ENCODE measurements at places on chromosomes 2 and 18.
A peak's percentile ranks its signal among the peaks of the same experiment; 100 is the strongest.

DNA sequence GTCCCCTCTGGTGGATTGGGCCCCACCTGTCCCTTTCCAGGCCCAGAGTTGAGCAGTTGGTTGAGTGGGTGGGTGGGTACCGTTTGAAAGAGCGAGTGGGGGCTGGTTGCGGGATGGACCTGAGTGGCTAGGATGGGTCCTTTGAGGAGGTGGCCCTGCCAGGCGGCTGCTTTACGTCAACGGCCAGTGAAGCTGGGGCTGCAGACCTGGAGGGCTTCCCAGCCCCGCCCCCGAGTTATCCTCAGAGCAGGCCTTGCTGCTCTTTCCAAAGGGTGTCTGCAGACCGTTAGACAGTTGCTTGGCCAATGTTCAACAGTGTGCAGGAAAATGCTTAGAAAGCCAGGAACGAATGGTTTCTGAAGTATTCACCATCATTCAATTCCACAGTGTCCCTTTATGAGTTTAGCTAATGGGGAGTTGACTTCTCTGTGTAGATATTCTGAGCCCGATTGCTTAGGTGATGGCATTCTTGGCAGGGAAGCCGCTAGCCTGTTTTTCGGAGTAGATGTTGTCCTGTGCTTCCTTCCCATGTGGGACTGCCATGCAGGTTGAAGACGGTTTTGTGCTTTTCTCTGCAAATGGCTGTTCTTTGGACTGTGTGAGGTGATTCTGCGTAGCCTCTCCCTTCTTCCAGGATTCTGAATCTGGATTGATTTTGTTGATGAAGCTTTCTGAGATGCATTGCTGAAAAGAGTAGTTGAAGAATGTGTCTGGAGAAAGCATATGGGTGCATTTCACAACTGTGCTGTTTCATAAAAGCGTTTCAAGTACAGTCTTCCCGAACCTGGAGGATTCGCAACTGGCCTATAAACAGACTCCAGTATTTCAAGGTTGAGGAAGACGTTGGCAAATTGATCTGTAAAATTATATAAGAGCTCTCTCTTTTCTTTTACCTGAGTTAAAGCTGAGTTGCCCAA lies 45.8 kb downstream of the LDLRAD4 start:
- no peak for DNase-seq

DNA sequence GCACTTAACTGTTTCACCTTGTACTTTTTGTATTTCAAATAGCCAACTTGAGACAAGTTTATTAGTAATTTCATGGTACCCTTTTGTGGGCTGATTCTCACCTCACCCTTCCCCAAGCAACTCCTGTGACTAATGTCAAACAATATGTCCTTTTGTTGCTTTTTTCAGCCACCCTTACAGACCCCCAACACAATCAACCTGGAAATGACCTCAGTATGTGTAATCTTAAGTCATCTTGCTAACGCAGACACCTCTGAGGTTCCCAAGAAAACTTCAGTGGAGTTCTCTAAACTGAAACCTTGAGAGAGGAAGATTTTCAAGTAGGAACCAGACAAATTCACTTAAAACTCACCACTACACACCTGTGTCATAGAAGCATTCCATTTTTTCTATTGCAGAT lies 69.5 kb downstream of the KYNU start:
- no peak for DNase-seq

- no peak for DNase-seq
These were observed 13.1 kb downstream of the SOS1 start for GRCh38 chr2:39107724-39108273.

DNA sequence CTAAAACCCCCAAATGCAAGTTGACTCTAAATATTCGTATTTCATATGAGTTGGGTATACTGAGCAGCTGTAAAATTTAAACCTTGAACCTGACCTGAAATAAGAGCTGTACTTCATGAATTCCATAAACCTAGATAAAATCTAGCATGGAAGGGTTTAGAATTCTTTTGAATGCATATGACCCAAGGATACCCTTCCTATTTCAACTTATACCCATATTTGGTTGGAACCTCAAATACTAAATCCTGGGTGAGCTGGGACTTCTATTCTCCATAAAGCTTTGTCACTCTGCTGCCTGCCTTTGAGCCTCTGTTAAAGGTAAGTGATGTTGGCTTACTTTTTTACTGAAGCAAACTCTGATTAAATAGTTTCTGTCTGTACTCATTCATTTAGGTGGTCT lies 994.6 kb downstream of the SUCLG1 start:
- DNase-seq, result no peak

DNA sequence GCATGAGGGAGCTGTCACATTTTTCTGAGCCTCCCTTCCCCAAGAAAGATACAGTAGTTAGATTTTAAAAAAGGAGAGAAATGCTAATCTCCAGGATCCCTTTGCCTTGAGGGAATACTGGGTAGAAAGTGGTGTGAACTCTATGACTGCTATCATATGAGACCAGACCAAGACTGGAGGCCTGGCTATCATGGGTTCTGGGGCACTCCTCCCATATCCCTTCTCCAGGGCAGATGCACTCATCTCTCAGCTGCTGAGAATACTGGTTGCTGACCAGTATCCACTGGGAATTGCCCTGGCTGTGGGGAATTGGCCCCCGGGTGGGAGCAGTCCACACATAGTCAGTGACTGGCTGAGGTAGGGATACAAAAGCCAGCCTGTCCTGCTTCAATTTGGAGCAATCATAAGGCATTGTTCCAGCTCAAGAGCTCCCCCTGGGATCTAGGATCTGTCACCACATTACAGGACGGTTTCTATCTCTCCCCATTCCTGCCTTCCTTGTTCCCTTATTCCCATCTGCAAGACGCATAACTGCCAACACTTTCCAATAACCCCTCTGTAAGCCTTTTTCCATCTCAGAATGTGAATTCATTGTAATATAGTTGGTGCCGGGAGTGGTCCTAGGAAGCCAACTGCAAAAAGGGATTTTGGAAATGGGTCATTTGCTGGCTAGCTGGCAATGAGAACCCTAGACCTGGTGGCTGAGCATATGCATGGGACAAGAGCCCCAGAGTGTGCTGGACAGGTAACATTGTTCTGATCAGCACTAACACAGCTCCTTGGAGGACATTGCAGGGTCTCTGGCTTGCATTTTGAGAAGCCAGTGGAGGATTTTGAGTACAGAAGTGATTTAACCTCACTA lies 35.4 kb upstream of the REEP1 start:
- DNase-seq, result peak; percentile 8

- DNase-seq, result no peak
These were observed 19.1 kb downstream of the CYBRD1 start for GRCh38 chr2:171541202-171541887.

DNA sequence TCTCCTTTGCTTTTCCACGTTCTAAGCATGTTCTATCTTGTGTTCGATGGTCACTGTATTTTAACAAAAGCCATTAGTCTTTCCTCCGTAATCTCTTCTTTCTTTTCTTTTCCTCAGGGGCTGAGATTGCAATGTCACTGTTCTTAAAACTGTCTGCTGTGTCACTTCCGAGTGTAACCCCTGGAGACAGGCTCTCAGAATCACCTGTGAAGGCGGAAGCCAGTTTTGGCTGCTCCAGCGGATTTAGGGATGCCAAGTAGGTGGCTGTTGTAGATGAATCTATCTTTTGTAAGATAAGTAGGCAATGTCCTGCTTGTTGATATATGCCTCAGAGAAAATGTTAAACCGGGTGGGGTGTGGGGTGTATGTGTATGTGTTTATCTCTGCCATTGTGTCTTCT lies 94.7 kb upstream of the L3MBTL4 start:
- DNase-seq, result no peak

- peak; percentile 64 for DNase-seq
These were observed 131.4 kb downstream of the MSH2 start for GRCh38 chr2:47534179-47534919.

DNA sequence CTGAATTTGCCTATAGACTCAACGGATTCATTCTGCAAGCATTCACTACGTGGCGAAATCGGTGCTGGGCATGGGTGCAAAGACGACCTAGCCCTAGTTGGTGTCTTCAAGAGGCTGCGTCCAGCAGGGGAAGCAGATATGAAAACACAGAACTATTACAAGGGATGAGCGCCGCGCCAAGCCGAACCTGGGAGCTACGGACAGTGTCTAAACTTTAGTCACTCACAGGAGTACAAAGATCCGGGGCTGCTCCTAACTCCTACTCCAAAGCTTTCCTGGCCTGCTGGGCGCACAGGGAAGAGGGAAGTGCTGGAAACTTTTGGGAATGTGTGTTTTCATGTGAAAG lies 732 bp upstream of the ANXA4 start:
- DNase-seq, result peak; percentile 35

DNA sequence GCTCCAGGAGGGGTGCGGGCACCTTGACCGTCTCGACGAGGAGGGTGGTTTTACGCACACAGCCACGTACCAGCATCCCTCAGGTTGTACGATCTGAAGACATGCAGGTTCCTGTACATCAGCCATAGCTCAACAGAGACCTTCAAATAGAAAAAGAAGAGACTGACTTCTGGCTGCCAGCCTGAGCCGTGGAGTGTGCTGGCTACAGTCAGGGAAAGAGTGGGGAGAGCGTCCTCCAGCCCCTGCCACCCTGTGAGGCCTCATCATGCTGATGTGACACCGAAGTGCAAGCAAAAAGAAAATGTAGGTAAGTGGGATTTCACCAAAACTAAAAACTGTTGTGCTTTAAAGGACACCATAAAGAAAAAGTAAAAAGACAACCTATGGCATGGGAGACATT lies 47.0 kb downstream of the ADI1 start:
- DNase-seq, result no peak

DNA sequence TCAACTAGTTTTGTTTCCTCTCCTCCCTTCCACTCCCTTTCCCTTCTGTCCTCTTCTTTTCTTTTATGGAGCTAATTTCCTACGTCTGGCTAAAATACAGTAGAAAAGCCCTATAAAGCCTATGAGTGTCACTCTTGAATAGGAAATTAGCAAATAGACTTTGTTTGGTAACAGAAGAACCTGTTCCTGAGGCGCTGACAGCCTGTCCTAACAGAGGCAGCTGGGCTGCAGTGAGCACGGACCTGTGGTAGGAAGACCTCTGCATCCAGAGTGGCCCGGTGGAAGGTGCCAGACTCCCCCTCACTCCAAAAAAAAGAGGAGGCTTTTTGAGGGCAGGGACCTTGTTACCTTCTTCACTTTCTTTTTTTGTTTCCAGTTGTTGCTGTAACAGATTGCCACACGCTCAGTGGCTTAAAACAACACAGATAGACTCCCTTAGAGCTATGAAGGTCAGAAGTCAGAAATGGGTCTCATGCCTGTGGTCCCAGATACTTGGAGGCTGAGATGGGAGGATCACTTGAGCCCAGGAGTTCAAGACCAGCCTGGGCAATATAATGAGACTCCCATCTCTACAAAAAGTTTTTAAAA lies 81.2 kb upstream of the TXNDC2 start:
- no peak for DNase-seq

DNA sequence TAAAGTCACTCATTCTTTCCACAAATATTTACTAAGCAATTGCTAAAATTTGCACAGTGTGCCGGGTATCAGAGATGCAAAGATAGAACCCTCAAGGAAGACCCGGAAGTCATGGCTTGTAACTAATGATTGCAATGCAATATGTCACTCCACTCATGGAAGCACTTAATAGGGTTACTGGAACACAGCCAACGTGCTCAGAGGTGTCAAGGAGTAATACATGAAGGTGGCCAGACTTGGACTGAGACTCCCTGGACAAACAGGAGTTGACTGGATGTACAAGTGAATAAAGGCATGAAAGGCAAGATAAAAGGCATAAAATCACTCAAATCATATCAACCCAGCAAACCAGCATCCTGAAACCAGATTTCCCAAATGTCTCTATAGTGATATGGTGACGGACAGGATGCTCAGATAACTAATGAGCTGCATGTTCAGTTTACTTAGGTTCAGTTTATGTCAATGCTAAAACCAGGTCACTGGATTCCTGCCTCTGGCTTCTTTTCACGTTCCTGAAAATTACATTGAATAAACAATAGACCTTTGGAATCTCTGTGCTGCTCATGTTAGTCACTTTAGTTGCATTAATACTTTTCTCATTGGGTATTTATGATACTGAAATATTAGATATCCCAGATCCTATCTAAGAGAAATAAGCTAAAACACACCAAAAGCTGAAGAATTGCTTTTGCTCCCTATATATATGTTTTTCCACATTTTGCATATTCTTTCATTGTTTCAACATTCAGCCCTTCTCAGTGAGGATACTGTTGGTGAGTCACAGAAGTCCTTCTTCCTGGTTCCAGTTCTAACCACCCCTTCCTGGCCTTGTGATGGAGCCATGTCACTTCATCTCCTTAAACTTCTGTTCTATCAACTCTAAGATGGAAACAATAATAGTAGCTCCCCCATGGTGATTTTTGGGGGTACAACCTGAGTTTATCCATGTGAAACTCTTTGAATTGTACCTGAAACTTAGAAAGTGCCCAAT lies 688.9 kb upstream of the ID2 start:
- no peak for DNase-seq

- DNase-seq, result no peak
These were observed 401.9 kb downstream of the LRP1B start for GRCh38 chr2:141728886-141729285.

DNA sequence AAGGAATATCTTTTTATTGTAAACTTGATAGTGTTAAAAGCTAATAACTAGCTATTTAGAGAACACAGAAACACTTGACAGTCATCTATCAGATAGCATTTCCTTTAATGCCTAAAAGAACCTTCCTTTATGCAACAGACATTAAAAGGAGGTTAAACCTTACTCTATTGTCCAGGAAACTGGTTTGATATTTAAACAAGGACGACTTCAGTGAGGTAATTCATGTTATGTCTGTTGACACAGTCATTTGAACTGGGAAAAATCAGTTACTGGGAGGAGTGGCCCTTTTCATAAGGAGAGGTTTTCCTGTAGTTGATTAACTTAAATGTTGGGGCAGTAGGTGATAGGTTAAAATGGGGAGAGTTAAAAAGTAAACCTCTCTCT lies 6.7 kb downstream of the TGIF1 start:
- DNase-seq, result no peak

GRCh38 chr2:145765874-145766273 lies 1246.0 kb upstream of the ZEB2 start:
- no peak for DNase-seq

DNA sequence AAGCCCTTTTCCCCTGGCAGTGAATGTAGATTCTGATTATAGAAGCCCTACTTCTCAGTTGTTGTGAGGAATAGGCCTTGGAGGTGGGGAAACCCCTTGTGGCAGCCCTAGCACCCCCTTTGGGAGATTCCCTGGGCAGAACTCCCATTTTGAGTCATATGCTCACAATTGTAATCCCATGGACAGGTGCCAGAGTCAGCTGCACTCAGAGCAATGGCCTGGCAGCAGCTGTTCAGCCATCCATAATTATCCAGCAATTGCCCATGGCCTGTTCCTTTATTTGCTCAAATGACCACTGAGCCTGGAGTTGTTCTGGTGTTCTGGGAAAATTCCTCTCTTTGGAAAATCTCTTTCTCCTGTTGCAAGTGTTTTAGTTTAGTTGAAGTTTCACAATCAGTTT lies 71.7 kb downstream of the PTRHD1 start:
- peak; percentile 30 for DNase-seq

DNA sequence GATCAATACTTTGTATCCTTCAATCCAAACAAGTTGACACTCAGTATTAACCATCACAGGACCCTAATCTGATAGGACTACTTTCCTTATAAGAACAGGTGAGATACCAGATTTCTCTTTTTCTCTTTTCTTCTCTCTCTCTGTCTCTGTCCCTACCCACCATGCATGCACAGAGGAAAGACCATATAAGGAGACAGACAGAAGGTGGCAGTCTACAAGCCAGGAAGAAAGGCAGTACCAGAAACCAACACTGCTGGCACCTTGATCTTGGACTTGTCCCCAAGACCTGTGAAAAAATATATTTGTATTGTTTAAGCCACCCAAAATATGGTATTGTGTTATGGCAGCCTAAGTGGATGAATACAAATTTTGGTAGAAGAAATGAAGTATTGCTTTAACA lies 156.2 kb upstream of the KCNH7 start:
- DNase-seq, result no peak

Measured in HS-27A (cell line).